GM23248 (cell line): ENCODE measurements at places on chromosomes 1 and 21. TPM values are rescaled to one million over a fixed set of nuclear protein-coding genes. Genes with fewer than 3 reads are reported as not detected.

DNA sequence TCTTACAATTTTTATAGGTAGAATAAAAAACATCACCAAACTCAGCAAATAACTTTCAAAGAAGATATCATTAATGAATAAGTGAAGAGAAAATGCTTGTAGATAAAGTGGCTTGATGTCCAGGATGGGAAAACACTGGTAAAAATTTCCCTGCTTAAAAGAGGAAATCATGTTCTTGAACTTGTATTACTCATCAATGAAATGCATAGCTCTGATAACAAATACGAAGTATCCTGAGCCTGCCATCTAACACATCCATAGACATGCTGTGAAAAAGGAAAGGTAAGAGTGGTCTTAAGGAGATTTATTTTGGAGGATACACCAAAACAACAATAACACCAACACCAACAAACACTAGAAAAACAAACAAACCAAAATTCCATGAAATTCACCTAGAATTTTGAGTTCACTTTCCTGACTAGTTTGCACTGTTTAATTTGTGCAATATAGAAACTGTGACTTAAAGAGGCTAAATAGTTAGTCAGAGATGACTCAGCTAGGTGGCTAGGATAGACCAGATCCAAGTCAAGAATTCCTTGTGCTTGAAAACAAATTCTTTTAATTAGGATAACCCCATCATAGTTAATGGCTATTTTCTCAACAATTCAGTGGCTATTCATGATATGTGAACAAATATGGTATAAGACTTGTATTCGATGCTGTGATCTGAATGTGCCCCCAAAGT lies 179.8 kb upstream of the KCNK2 start:
- no peaks in the 10 kb centered on the region for H3K36me3 ChIP-seq
- peak overlapping the region; percentile 3; the same call in 1 of the 2 replicates for H3K4me3 ChIP-seq
- peak; percentile 86 for DNase-seq
- peak overlapping the region; percentile 57 for H3K27ac ChIP-seq
- H3K4me1 ChIP-seq = peaks cover 52% of the 10 kb centered on the region

DNA sequence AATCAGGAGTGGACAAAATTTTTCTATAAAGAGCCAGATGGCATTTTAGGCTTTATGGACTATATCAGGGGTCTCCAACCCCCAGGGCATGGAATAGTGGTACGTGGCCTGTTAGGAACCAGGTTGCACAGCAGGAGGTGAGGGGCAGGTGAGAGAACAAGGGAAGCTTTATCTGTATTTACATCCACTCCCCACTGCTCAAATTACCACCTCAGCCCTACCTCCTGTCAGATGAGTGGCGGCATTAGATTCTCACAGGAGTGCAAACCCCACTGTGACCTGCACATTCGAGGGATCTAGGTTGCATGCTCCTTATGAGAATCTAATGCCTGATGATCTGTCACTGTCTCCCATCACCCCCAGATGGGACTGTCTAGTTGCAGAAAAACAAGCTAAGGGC lies 13.9 kb downstream of the PHTF1 start:
- no peak overlapping the region for H3K4me3 ChIP-seq
- H3K36me3 ChIP-seq = peaks cover 5% of the 10 kb centered on the region
- no peaks in the 10 kb centered on the region for H3K27me3 ChIP-seq
- H3K4me1 ChIP-seq = peaks cover 16% of the 10 kb centered on the region

DNA sequence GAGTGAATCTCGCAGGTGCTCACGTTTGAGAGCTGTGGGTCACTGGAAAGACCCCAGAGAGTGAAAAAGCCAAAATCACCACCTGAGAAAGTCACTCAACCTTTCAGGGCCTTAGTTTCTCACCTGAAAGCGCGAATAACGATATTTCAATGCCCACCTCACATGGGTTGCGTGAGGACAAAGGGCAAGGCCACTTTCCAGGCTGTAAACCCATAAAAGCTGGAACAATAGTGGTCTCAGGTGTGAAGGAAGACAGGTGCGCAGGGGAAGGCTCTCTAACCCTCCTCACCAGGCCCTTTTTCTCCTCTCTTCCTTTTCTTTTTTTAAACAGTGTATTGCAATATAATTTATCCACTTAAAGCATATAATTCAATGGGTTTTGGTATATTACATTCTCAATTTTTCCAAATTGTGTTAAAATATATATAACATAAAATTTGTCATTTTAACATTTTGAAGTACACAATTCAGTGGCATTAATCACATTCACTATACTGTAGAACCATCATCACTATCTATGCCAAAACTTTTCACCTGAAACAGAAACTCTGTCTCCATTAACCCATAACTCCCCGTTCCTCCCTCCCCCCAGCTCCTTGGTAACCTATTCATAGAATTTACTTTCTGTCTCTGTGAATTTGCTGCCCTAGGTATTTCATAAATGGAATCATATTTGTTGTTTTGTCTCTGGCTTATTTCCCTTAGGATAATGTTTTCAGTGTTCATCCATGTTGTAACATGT lies 118.4 kb upstream of the TNR start:
- H3K4me3 ChIP-seq = no peak overlapping the region
- H3K4me1 ChIP-seq = no peaks in the 10 kb centered on the region
- H3K36me3 ChIP-seq = no peaks in the 10 kb centered on the region
- no peak for DNase-seq
- peaks cover 30% of the 10 kb centered on the region for H3K27me3 ChIP-seq

The TBX15 gene
- polyA plus RNA-seq = 39.8 and 41.7 TPM in 2 replicates
